ENCODE measurements at places on chromosomes 12 and 14.

DNA sequence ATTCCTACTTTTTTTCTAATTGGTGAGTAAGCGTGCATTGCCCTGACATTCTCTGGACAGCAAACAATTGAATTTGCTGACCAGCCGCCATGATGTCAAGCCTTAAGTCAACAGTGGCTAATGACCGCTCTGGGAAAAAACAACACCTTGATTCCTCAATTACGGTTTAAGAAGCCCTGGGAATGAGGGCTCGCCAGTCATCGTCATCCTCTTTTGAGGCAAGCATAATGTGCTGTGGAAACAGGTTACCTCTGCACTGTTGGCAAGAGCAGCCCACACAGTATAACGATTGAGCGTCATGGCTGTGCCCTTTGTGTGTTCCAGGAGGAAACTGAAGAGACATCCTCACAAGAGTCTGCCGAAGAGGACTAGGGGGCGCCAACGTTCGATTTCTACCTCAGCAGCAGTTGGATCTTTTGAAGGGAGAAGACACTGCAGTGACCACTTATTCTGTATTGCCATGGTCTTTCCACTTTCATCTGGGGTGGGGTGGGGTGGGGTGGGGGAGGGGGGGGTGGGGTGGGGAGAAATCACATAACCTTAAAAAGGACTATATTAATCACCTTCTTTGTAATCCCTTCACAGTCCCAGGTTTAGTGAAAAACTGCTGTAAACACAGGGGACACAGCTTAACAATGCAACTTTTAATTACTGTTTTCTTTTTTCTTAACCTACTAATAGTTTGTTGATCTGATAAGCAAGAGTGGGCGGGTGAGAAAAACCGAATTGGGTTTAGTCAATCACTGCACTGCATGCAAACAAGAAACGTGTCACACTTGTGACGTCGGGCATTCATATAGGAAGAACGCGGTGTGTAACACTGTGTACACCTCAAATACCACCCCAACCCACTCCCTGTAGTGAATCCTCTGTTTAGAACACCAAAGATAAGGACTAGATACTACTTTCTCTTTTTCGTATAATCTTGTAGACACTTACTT is 138.9 kb downstream of the HMGA2 start:
- DNase-seq: no peak

DNA sequence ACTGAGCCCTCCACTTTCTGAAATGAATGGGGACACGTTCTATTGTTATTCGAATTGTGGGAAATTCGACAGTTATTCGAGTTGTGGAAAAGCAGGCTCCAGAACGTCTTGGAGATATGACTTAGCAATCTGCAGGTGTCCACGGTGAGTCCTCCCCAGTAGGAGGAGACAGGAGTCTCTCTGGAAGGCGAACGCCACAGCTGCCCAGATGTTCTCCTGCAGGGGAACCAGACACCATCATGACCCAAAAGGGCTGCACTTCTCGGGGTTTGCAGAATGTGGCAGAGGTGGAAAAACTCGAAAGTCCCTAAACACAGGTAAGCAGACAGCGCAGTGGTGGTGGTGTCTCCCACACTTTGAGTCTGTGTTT is 363.6 kb upstream of the SFSWAP start:
- no peak for DNase-seq

DNA sequence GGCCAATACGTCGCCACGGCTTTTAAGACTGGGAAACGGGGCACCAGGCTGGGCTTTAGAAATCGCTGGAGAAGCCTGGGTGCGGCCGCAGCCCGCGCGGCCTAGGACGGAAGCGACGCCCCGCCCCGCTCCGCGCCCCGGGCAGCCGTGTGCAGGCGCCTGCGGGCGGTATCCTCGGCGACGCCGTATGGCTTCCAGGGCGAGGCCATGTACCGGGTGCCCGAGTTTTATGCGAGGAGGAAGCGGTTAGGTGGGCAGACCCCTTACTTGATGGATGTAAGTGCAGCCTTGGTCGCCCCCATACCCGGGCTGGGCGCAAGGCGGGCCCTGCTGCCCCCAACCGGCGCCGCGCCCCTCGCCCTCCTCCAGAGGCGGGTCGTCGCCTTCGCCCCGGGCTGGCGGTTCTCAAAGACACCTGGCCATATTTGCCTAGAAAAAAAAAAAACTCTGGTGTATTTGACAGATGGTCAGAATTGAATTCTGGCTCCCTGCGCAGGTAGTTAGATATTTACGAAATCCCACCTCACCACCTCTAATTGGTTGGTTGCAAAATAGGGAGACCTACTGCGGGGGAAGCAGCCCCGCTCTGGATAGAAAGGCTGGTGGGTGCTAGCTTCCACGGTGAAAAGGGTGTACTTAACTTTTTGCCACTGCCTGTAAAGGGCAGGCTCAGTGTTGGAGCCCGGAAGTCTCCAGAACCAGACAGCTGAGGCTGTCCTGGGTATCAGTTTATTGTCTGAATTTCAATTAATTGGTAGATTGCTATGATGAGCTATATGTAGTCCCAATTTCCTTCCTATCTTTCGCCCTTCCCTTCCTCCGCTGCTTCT is at the start of gene PPP1R36:
Gene PPP1R36, plus strand, starts transcription at position 171 of the 830 bp plus-strand sequence. Its CDS starts 37 bp downstream, at position 208.
- no peak for DNase-seq

DNA sequence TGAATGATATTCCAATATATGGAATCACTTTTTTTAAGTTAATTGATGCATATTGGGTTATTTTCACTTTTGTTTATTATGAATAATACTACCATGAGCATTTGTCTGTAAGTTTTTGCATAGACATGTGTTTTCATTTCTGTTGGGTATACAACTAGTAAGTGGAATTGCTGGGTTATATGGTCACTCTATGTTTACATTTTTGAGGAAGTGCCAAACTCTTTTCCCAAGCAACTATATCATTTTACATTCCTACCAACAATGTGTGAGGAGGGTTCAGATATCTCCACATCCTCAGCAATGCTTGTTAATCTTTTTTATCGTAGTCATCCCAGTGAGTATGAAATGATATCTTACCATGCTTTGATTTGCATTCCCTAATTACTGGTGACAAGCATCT is 64.0 kb downstream of the MON2 start:
- DNase-seq: peak; percentile 84

DNA sequence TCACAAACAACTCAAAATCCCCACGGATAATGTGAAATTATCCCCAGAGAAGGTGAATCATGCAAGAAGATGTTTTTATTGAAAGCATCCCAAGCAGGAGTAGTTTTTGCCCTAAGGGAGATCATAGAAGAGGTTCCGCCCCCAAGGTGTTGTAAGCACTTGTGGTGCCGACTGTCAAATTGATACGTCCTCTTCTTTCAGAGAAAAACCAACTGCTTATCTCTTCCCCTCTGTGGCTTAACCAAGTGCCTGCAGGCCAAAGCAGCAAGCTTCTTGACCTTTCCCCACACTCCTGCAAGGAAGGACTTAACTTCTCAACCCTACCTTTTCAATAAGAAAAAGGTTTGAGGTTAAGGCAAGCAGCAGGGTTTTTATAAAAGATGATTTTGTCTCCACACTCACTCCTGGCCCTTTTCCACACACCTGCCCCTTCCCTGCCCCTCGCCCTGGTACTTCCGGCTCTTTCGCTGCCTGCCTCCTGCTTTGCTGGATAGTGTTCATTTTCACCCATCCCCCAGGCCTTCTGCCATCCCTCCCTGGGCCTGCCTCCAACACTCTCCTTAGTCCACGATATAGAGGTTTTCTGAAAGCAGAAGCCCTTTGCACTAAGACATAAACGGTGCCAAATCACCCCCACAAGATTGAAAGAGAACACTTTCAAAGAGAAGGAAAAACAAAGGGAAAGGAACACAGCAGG is 114.5 kb downstream of the EGLN3 start:
- no peak for DNase-seq

DNA sequence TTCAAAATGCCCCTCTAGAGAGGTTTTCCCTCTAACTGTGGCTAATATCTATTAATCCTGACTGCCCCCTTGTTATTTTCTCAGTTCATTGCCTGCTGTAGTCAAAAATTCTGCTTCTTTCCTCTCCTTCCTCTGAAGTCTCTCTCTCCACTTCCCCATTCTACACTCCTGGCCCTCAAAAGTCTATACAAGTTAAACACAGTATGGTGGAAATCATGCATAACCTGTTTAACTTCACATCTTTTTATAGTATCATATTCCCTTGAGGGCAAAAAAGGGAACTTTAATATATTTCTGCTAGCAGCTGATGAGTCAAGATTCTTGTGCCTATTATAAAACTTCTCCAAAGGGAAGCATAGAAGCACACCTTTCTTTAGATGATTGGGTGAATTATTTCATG is 16.7 kb downstream of the GRIP1 start:
- no peak for DNase-seq

GRCh38 chr12:49923035-49923644 is 19.4 kb upstream of the FAIM2 start:
- DNase-seq: no peak

DNA sequence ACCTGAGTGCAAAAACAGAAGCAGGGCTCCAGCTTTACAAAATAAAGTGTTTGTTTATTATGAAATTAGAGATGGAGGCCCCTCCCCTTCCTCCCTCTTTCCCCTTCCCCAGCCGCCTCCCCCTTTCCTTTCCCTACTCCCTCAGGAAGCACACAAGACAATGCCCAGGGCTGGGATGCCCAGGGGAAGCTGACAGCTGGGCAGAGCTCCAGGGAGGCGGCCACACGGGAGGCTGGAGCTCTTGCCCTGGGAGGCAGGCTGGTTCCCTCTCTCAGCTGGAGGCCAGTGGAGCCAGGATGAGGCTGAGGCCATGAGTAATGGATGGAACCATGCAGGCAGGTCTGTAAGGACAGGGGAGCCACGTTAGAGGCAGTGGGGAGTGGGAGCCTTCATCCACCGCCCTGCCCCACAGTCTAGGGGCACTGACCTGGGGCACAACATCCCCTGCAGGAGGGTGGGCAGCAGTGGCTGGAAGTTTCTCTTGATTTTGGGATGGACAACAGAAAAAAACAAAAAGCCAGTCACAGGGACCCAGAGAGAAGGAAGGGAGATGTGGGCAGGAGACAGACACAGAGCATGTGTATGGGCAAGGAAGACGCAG is 5.1 kb downstream of the PSMB11 start:
- peak; percentile 47 for DNase-seq
